Progenitor cell of endocrine pancreas (in vitro differentiated cells): ENCODE measurements at places on chromosomes 11 and 22. TPM values are rescaled to one million over a fixed set of nuclear protein-coding genes. Genes with fewer than 3 reads are reported as not detected.

The APLNR gene
- total RNA-seq: 0.12 TPM in 1 of 2 replicates, not detected in the other

The TMEM151A gene
- 0.33 and 0.57 TPM in 2 replicates for total RNA-seq

The ANKK1 gene
- 0.11 and 0.41 TPM in 2 replicates for total RNA-seq

The MUC5AC gene
- total RNA-seq: 0.02 TPM in 1 of 2 replicates, not detected in the other

The SLC22A6 gene
- total RNA-seq: not detected in 2 replicates

The FAT3 gene
- 11.9 and 16.4 TPM in 2 replicates for total RNA-seq

The MYO18B gene
- total RNA-seq: 1.9 and 2.8 TPM in 2 replicates

The SORL1 gene
- 30.9 and 31.8 TPM in 2 replicates for total RNA-seq

The ADM gene
- total RNA-seq: 8.4 and 9.4 TPM in 2 replicates

The MYOD1 gene
- not detected in 2 replicates for total RNA-seq

The GAL gene
- total RNA-seq: 1.5 and 2.2 TPM in 2 replicates

The RAB39A gene
- 2.8 and 2.9 TPM in 2 replicates for total RNA-seq

The HEPHL1 gene
- not detected in 2 replicates for total RNA-seq

The ZP1 gene
- not detected in 2 replicates for total RNA-seq

The MRGPRE gene
- not detected in 2 replicates for total RNA-seq

The RIMBP3B gene
- total RNA-seq: 0.65 and 1.3 TPM in 2 replicates

The KDM4E gene
- not detected in 2 replicates for total RNA-seq

The PRRG4 gene
- 0.67 and 0.75 TPM in 2 replicates for total RNA-seq

The TRIM51 gene
- total RNA-seq: not detected in 2 replicates

The OTOG gene
- total RNA-seq: 0.78 and 1.5 TPM in 2 replicates
